Left renal cortex interstitium (tissue), 4 donors: ENCODE measurements at places on chromosomes 4 and X. TPM values are rescaled to one million over a fixed set of nuclear protein-coding genes. Genes with fewer than 3 reads are reported as not detected.

Gene FAT1
- polyA plus RNA-seq, result 263 TPM

Gene FHIP1A
- 5.3 TPM for polyA plus RNA-seq

Gene TIGD4
- 1.7 TPM for polyA plus RNA-seq

Gene BEX3
- polyA plus RNA-seq, result 515 TPM

Gene RASSF6
- 6.0 TPM for polyA plus RNA-seq

Gene MAPK10
- polyA plus RNA-seq, result 57.0 TPM

Gene TKTL1
- 0.61 TPM for polyA plus RNA-seq

Gene EREG
- polyA plus RNA-seq, result 0.28 TPM

Gene IL2RG
- polyA plus RNA-seq, result 1.6 TPM

Gene NEIL3
- 6.1 TPM for polyA plus RNA-seq

Gene FAM53A
- 3.6 TPM for polyA plus RNA-seq

Gene MGARP
- 0.48 TPM for polyA plus RNA-seq

Gene EGF
- polyA plus RNA-seq, result 6.4 TPM

Gene PHEX
- polyA plus RNA-seq, result 0.32 TPM

Gene ARHGEF6
- polyA plus RNA-seq, result 11.5 TPM

Gene ADRA2C
- 5.2 TPM for polyA plus RNA-seq

Gene SLIT2
- polyA plus RNA-seq, result 38.8 TPM

Gene GAGE1
- not detected for polyA plus RNA-seq

Gene F9
- polyA plus RNA-seq, result not detected

Gene HNRNPDL
- polyA plus RNA-seq, result 520 TPM

Gene TMEM31
- 1.3 TPM for polyA plus RNA-seq

Gene GLRB
- 13.4 TPM for polyA plus RNA-seq

Gene JADE1
- polyA plus RNA-seq, result 46.3 TPM

Gene FGFBP1
- polyA plus RNA-seq, result 0.10 TPM

Gene GAGE12H
- not detected for polyA plus RNA-seq

Gene RADX
- 5.6 TPM for polyA plus RNA-seq

Gene BST1
- 15.6 TPM for polyA plus RNA-seq

Gene SOX3
- not detected for polyA plus RNA-seq

Gene HOPX
- polyA plus RNA-seq, result 19.6 TPM

Gene GAGE13
- polyA plus RNA-seq, result not detected

Gene PPBP
- 30.1 TPM for polyA plus RNA-seq

Gene TAF7L
- 0.84 TPM for polyA plus RNA-seq

Gene PAGE2B
- polyA plus RNA-seq, result not detected

Gene MAGEA11
- not detected for polyA plus RNA-seq

Gene P2RY4
- polyA plus RNA-seq, result 0.51 TPM

Gene GLOD5
- polyA plus RNA-seq, result 1.6 TPM

Gene MAP3K15
- polyA plus RNA-seq, result 4.4 TPM

Gene BBS12
- polyA plus RNA-seq, result 12.5 TPM

Gene MTMR8
- 2.0 TPM for polyA plus RNA-seq

Gene CYLC1
- polyA plus RNA-seq, result not detected

Gene SLC10A6
- not detected for polyA plus RNA-seq

Gene LDB2
- 85.7 TPM for polyA plus RNA-seq

Gene ESX1
- not detected for polyA plus RNA-seq

Gene TRIM60
- 0.05 TPM for polyA plus RNA-seq

Gene CWH43
- 5.9 TPM for polyA plus RNA-seq

Gene UGT2B15
- polyA plus RNA-seq, result 0.12 TPM

Gene CFP
- 1.7 TPM for polyA plus RNA-seq

Gene PAGE2
- not detected for polyA plus RNA-seq

Gene GAGE12F
- not detected for polyA plus RNA-seq

Gene SYP
- 3.4 TPM for polyA plus RNA-seq

Gene UGT8
- 59.0 TPM for polyA plus RNA-seq
